HTR-8/SVneo (cell line): ENCODE measurements at places on chromosomes 16 and 17.

DNA sequence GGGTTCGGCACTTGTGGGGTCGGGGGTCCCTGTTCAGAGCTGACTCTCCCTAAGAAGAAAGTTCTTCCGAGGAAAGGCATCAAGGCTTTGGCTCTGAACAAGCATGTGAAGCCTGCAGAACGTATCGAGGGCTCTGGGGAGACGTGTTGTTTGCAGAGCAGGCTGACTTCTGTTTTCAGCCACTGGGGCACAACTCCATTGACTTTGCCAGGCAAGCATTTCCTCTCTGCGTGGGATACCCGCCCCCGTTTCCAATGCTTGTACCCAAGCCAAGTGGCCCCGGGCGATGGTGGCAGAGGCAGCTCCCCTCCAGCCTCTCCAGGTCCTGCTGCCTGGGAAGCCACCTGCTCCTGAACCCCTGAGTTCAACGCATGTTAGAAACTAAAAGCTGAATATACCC, 255.7 kb downstream of the RBFOX3 start:
- no peak for DNase-seq

DNA sequence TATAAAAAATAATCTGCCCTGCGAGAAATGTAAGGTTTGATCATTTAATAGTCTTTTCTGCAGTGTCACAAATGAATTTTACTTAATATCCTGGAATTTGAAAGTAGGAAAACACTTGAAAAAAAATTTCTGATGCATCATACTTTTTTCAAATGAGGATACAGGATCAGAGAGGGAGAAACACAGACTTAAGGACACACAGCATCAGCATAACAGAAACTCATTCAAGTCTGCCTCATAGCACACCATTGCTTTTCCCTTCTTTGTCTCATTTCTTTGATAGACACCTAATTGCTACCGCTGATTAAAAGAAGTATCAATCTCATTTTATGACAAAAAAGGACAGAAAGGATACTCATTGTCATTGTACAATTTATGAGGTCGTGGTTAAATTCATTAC, 319.0 kb downstream of the TMEM114 start:
- no peak for DNase-seq

- no peak for DNase-seq
These were observed 22.2 kb downstream of the MMP15 start for GRCh38 chr16:58047557-58048348.

DNA sequence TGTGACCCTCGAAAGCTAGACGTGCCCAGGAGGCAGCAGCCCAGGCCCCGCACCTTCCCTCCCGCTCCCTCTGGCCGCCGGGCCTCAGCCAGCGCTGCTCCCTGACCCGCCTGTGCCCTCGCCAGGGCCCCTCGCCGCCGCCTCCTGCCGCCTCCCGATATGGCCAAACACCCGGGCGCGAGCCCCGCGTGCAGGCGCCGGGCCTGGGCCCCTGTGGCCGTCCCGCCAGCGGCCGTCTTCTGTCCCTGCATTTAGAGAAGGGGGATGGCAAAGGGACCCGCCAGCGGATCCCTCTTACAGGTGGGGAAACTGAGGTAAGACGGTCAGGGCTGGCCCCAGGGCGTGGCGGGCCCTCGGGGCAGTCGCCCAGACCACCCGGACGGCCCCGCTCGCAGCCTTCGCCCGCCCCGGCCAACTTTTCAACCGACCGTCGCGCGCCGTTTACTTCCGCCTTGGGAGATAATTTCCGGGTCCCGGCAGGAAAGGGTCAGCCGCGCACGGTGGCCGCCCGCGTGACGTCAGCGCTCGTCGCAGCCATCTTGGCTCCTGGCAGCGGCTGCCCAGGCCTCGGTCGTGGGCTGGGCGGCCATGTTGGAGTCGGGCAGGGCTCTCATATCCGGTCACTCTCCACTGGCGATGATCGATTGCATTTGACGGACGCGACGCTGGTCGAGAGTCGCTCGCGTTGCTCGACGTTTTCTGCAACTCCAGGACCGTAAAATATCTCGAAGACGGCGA, 7.0 kb upstream of the GNG13 start:
- peak; percentile 95 for DNase-seq

- no peak for DNase-seq
These were observed 29.5 kb downstream of the NSMCE1 start for GRCh38 chr16:27239026-27239425.

DNA sequence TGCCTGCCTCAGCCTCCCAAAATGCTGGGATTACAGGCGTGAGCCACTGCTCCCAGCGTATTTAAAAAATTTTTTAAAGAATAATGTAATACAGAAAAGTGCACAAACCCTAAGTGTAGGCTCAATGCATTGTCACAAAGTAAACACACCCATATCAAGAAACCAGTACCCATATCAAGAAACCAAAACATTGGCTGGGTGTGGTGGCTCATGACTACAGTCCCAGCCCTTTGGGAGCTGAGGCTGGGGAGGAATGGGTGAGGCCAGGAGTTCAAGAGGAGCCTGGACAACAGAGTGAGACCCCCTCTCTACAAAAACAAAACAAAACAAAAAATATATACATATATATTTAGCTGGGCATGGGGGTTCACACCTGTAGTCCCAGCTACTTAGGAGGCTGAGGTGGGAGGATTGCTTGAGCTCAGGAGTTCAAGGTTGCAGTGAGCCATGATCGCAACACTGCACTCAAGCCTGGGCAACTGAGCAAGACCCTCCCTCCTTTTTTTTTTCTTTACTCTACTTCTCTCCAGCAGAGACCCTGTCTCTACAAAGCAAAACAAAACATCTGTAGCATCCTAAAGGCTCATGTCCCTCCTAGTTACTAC, 9.3 kb upstream of the PRR14 start:
- no peak for DNase-seq

DNA sequence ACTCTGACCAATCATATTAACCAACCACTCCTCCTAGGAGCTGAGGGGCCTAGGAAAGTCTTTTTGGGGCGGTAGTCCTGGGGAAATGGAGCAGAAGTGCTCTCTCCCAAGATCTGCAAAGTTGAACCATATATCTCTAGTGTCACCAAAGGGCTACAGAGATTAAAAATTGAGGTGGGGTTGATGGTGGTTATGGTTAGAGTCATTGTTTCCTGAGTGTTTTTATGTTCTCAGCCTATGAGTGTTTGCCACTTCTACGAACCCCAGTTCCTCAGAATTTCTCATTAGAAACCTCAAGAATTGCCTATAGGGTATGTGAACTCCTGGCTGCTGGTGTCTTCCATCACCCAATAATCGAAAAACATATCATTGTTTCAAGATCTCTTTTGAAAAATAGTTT, 217.8 kb downstream of the CDRT15L2 start:
- no peak for DNase-seq

- no peak for DNase-seq
These were observed 37.9 kb upstream of the ABCA8 start for GRCh38 chr17:68993112-68993511.
